ENCODE measurements at places on chromosomes 13 and 19. TPM values are rescaled to one million over a fixed set of nuclear protein-coding genes. Genes with fewer than 3 reads are reported as not detected.

The MYO1F gene
- 0.22 TPM for total RNA-seq

The CGB8 gene
- total RNA-seq: not detected

The PDX1 gene
- not detected for total RNA-seq

The CASP14 gene
- not detected for total RNA-seq

The UNC13A gene
- total RNA-seq: under 0.01 TPM

The CD70 gene
- 4.2 TPM for total RNA-seq

The KLF1 gene
- not detected for total RNA-seq

The GPR12 gene
- total RNA-seq: not detected

The MUC16 gene
- total RNA-seq: not detected

The DHDH gene
- total RNA-seq: 0.13 TPM

The ANGPTL8 gene
- total RNA-seq: not detected

The ATP7B gene
- total RNA-seq: 1.8 TPM

The ADAT3 gene
- 2.7 TPM for total RNA-seq

The OR7A5 gene
- total RNA-seq: not detected

The C1QTNF9B gene
- total RNA-seq: not detected

The RCBTB2 gene
- total RNA-seq: 14.8 TPM

The IL4I1 gene
- total RNA-seq: 1.6 TPM

The CYP2S1 gene
- total RNA-seq: not detected

The KLK1 gene
- total RNA-seq: not detected

The ADGRL1 gene
- 4.8 TPM for total RNA-seq

The HRC gene
- total RNA-seq: not detected

The TEX29 gene
- total RNA-seq: not detected

The PSG2 gene
- not detected for total RNA-seq

The TPRX1 gene
- total RNA-seq: not detected

The KIR3DL2 gene
- total RNA-seq: not detected

The ATP4A gene
- total RNA-seq: not detected

The CD33 gene
- total RNA-seq: not detected

The CEACAM4 gene
- total RNA-seq: not detected

The RTBDN gene
- not detected for total RNA-seq

The ZNF564 gene
- total RNA-seq: 12.3 TPM

The PGLYRP1 gene
- total RNA-seq: not detected

The SLC7A1 gene
- total RNA-seq: 13.0 TPM

The PSG1 gene
- total RNA-seq: 0.39 TPM

The CYP4F8 gene
- total RNA-seq: not detected

The NLRP5 gene
- not detected for total RNA-seq

The NLRP7 gene
- total RNA-seq: not detected

The C19orf53 gene
- 60.3 TPM for total RNA-seq

The MAP2K7 gene
- total RNA-seq: 9.5 TPM

The HSD17B14 gene
- total RNA-seq: 6.8 TPM

The CYP2A7 gene
- total RNA-seq: not detected

The DDX39A gene
- 41.5 TPM for total RNA-seq

The KCNJ14 gene
- 0.65 TPM for total RNA-seq

The SEMA6B gene
- 1.7 TPM for total RNA-seq

The ZNF491 gene
- 7.5 TPM for total RNA-seq

The GRIN3B gene
- 0.13 TPM for total RNA-seq

The ZNF578 gene
- total RNA-seq: 9.8 TPM

The SIGLEC8 gene
- not detected for total RNA-seq

The DMKN gene
- 12.1 TPM for total RNA-seq

The CRX gene
- not detected for total RNA-seq

The SARS2 gene
- 14.1 TPM for total RNA-seq

Data from articular chondrocyte of knee joint (primary cell).